ENCODE measurements at places on chromosomes 2 and 18. TPM values are rescaled to one million over a fixed set of nuclear protein-coding genes. Genes with fewer than 3 reads are reported as not detected.

CCDC178 gene
- not detected for total RNA-seq

UBE2E3 gene
- 34.6 TPM for total RNA-seq

FKBP1B gene
- 3.1 TPM for total RNA-seq

CFAP65 gene
- total RNA-seq: not detected

IL1A gene
- 3.3 TPM for total RNA-seq

OBSL1 gene
- total RNA-seq: 1.2 TPM

COX5B gene
- 209 TPM for total RNA-seq
